ENCODE measurements at places on chromosomes 7 and 10.

- no peak overlapping the region for H3K4me3 ChIP-seq
- no peak overlapping the region for H3K27ac ChIP-seq
- no peaks in the 10 kb centered on the region for H3K27me3 ChIP-seq
- peak; percentile 12 for DNase-seq
- no peaks in the 10 kb centered on the region for H3K4me1 ChIP-seq
Observed at GRCh38 chr10:131851346-131851745, 49.5 kb upstream of the PPP2R2D start.

- H3K4me1 ChIP-seq = peaks cover 16% of the 10 kb centered on the region
- peaks cover 45% of the 10 kb centered on the region for H3K27me3 ChIP-seq
- DNase-seq = no peak
- no peak overlapping the region for H3K27ac ChIP-seq
- H3K4me3 ChIP-seq = no peak overlapping the region
Observed at GRCh38 chr7:50835156-50835555, 52.5 kb upstream of the GRB10 start.

- DNase-seq = no peak
- no peaks in the 10 kb centered on the region for H3K36me3 ChIP-seq
- H3K4me3 ChIP-seq = no peak overlapping the region
- no peak overlapping the region for H3K27ac ChIP-seq
- no peaks in the 10 kb centered on the region for H3K27me3 ChIP-seq
Observed at GRCh38 chr7:117737926-117738325, 135.3 kb downstream of the CTTNBP2 start.

- no peak for DNase-seq
- H3K4me3 ChIP-seq = no peak overlapping the region
- no peak overlapping the region for H3K27ac ChIP-seq
- no peaks in the 10 kb centered on the region for H3K36me3 ChIP-seq
- H3K4me1 ChIP-seq = peaks cover 5% of the 10 kb centered on the region
Observed at GRCh38 chr10:49299816-49300139, 808 bp downstream of the C10orf71 start.

GRCh38 chr10:54769051-54769450, 32.0 kb downstream of the PCDH15 start:
- no peaks in the 10 kb centered on the region for H3K4me1 ChIP-seq
- H3K27me3 ChIP-seq = no peaks in the 10 kb centered on the region
- no peak overlapping the region for H3K4me3 ChIP-seq
- no peak for DNase-seq
- no peak overlapping the region for H3K27ac ChIP-seq

- H3K4me3 ChIP-seq = no peak overlapping the region
- H3K4me1 ChIP-seq = peaks cover 8% of the 10 kb centered on the region
- peaks cover 77% of the 10 kb centered on the region for H3K27me3 ChIP-seq
- DNase-seq = no peak
Observed at GRCh38 chr10:11720260-11720741, 21.9 kb upstream of the ECHDC3 start.

GRCh38 chr10:46998595-46998994, 87.4 kb downstream of the PTPN20 start:
- no peak overlapping the region for H3K27ac ChIP-seq
- no peaks in the 10 kb centered on the region for H3K4me1 ChIP-seq
- no peak for DNase-seq
- H3K36me3 ChIP-seq = no peaks in the 10 kb centered on the region

Data from activated naive CD4-positive, alpha-beta T cell treated with anti-CD3 and anti-CD28 coated beads, Interleukin-2, amount 10 ng/mL, durations not matched to agents 7 days and 5 days (primary cell).